ENCODE measurements at places on chromosomes 7 and 10.

GRCh38 chr7:136446751-136447150, 421.7 kb upstream of the CHRM2 start:
- DNase-seq = no peak

- peak; percentile 60 for DNase-seq
Observed at GRCh38 chr7:21352540-21353387, 75.1 kb upstream of the SP4 start.

DNA sequence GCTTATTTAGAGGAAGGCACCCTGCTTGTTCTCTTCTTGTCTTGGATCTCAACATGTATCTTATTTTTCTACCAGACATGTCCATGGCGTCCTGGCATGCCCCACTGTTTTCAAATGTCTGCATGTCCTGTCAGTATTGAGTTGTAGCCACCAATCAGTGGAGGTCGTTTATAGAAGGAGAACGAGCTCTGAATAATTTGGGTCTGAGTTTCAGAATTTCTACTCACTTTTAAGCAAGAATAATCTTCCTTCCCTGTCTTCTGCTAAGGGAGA, 2.9 kb upstream of the HOXA13 start:
- DNase-seq = no peak

DNA sequence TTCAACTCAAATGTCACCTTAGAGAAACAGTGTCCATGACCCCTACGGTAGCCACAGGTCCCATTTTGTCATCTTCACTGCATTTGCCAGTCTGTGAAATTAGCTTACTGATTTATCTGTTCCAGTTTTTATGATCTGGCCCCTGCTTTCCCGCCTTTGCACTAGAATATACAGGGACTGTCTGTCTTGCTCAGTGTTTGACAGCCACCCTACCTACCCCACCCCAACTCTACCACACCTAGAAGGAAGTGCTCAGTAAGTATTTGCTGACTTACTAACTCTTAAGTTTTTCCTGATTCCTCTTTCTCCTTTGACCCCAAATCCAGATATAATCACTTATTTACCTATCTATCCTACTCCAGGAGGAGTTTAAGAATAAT, 49.5 kb downstream of the CREB3L2 start:
- DNase-seq = no peak

GRCh38 chr10:121708728-121709674, 110.8 kb upstream of the FGFR2 start:
- DNase-seq = no peak

GRCh38 chr7:135678612-135679575, 16.6 kb downstream of the STMP1 start:
- no peak for DNase-seq

- DNase-seq = no peak
Observed at GRCh38 chr7:135704074-135704473, 23.9 kb downstream of the SLC13A4 start.
